ENCODE measurements at places on chromosomes 4 and X. TPM values are rescaled to one million over a fixed set of nuclear protein-coding genes. Genes with fewer than 3 reads are reported as not detected.

The CLDN22 gene
- polyA plus RNA-seq, result not detected

The YY2 gene
- polyA plus RNA-seq, result 1.4 TPM

The MBNL3 gene
- polyA plus RNA-seq, result 2.1 TPM

The SOX3 gene
- not detected for polyA plus RNA-seq

The TEX13D gene
- not detected for polyA plus RNA-seq

The SUV39H1 gene
- 3.2 TPM for polyA plus RNA-seq

The GPM6B gene
- 6.3 TPM for polyA plus RNA-seq

The PABPC1L2B gene
- not detected for polyA plus RNA-seq

The MAGEA2 gene
- not detected for polyA plus RNA-seq

The ZNF275 gene
- 2.6 TPM for polyA plus RNA-seq

The PAGE2 gene
- not detected for polyA plus RNA-seq

The CLNK gene
- polyA plus RNA-seq, result not detected

The FATE1 gene
- polyA plus RNA-seq, result not detected

The IL13RA2 gene
- 27.9 TPM for polyA plus RNA-seq

The PAGE1 gene
- not detected for polyA plus RNA-seq

The SULT1B1 gene
- 0.38 TPM for polyA plus RNA-seq

The SMARCAD1 gene
- polyA plus RNA-seq, result 2.9 TPM

The SPIN2A gene
- polyA plus RNA-seq, result not detected

The MAGED4 gene
- 0.88 TPM for polyA plus RNA-seq
